ENCODE measurements at places on chromosomes 5 and 9.

- DNase-seq = no peak
Measured at GRCh38 chr9:75909776-75910175, 19.3 kb downstream of the PCSK5 start.

DNA sequence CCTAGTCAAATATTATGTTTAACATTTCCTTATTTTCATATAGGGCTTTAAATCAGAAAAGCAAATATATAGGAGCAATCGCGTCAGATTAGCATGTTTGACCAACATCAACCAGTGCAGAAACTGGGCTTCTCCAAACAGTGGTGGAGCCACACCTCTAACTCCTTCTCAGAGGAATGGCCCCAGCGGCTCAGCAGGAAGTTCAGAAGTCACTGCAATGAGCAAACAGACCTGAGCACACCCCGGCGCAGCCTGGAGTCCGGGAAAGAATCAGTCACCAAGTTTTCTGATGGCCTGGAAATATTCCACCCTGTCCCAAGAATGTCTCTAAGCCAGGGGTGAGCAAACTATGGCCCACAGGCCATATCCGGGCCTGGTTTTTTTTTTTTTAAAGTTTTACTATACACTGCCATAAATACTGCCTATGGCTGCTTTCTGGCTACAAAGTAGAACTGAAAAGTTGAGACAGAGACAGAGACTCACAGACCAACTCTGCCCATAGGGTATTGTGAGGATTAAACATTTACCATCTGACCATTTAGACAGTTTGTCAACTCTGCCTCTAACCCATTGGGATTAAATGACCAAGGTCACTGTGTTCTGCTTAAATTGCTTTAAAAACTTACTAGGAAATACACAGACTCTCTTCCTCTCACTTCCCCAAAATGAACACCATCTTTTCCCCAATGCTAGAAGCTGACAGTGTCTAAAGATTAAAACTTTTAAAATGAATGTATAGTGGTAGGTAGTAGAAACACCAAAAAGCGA lies 5.4 kb downstream of the GOLM1 start:
- DNase-seq = no peak

GRCh38 chr9:137029058-137029936 lies 1.3 kb upstream of the ABCA2 start:
- DNase-seq = peak; percentile 54

GRCh38 chr5:39116344-39117170 lies 42.4 kb upstream of the RICTOR start:
- no peak for DNase-seq

GRCh38 chr9:113293285-113293878 lies 9.8 kb downstream of the RNF183 start:
- no peak for DNase-seq

DNA sequence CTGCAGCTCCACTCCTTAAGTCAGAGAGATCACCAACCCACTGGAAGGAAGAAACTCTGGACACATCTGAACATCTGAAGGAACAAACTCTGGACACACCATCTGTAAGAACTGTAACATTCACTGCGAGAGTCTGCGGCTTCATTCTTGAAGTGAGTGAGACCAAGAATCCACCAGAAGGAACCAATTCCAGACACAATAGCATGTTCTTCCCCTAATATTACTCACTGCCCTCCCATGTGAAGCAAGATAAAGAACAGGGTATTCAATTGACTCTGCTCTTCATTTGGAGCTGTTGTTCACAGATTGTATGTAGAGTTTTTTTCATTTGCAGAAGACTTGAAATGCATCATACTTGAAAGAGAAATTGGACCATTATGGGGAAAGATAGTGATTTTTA lies 10.8 kb downstream of the SAXO1 start:
- DNase-seq = no peak

GRCh38 chr5:139363937-139364336 lies 19.2 kb downstream of the SLC23A1 start:
- DNase-seq = no peak

DNA sequence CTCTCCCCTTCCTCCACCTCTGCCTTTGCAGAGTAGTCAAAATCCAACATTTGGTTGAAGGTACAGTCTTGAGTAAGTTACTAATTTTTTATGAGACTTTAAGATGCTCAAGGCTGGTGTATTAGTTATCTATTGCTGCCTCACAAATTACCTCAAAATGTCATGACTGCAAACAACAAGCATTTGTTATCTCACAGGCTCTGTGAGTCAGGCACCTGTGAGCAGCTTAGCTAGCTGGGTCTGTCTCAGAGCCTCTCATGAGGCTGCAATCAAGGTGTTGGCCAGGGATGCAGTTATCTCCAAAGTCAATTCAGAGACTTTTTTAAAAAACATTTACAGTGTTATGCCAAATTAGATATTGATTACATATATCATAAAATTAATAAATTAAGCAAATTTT lies 371.3 kb upstream of the RGMB start:
- no peak for DNase-seq

DNA sequence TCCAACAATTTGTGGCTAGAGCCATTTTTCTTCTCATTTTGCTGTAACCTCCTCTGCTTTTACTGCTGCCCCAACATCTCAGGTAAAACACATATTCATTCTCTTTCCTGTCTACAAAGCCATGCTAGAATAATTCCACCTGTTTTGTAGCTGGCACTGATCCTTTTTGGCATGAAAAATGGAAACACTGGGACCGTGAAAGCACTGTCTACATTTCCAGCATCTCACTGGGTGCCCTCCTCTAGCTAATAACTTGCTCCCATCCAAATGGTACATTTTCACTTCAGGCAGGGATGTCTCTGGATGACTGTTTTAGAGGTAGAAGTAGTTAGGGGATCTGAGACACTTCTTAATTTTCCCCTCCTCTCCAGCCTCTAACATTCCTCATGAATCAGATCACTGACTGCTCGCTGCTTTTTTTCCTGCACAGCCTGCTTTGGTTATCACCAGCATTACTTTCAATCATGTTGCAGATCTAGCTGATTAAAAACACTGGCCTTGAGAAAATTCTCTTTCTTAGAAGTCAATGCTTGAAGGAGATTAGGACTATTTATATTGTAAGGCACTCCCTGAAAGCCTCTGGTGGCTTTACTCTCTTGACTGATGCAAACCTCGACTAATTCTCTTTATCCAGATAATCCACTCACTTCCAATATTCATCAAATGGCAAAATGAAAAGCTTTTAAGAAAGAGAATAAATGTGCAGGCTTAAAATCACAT lies 1312.6 kb upstream of the DMAC1 start:
- no peak for DNase-seq

- no peak for DNase-seq
Measured at GRCh38 chr5:8897316-8897715, 648.6 kb downstream of the SEMA5A start.

DNA sequence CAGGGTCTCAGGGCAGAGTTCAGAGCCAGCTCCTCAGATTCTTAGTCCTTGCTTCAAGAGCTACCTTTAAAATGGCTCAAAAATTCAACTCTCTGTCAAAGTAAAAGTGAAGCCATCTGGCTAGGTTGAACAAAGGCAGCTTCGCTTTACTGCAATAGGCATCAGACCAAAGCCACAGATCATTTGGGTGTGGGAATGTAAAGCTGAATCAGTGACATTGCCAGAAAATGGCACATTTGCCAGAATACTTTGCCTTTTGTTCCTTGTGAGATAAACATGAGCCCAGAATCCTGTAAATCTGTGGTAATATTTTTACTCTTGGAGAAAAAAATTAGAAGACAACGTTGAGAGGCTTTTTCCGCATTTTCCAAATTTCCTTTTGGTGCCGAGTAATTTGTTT lies 210.5 kb downstream of the PALM2AKAP2 start:
- DNase-seq = no peak

GRCh38 chr9:91560301-91560700 lies 136.7 kb upstream of the NFIL3 start:
- no peak for DNase-seq

DNA sequence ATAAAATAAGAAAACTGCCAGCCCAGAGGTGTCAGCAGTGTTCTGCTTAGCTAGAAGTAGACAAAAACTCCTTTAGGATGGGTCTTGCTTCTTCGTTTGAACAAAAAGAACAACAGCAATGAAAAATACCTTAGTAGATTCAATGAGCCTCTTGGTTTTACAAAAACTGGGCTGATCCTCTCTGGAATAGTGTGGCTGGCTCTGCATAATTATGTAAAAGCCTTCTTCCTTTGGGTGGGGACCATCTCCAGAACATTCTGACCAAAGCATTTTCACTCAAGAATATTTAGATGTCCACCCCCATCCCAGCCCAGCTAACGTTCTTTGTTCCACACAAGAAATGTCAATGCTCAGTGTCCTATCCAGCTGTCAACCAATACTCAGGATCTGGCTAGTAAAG lies 63.2 kb downstream of the LRSAM1 start:
- DNase-seq = no peak

GRCh38 chr9:88773627-88774244 lies 217.5 kb upstream of the S1PR3 start:
- no peak for DNase-seq

GRCh38 chr9:36118706-36119105 lies 17.8 kb upstream of the GLIPR2 start:
- no peak for DNase-seq

GRCh38 chr9:84374516-84374915 lies 34.0 kb upstream of the SLC28A3 start:
- no peak for DNase-seq

DNA sequence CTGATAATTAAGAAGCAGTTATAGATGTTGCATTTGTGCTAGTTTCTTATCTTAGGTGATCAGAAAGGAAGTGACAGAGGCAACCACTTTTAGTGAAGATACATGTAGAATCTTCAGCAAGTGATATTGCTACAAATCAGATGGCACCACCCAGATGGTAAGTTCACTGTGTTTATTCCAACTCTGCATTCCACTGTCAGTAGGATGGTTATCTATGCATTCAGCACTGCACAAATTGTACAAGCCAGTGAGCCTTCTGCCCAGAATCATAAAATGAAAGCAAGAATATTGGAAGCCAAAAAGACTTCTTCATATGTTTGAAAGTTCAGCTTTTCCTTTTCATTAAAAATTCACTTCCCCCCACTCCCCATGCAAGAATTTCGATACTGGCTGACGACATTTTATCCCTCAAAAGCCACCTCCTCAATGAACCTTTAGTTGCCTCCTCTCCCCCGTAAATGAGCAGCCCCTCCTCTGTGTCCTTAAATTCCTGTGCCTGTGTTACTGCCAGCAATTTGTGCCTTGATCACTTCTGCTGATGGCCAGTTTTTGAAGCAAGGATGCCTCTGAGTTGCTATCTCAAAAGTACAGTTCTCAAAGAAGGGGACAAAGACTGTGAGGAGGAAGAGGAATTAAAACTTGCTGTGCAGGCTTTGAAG lies 91.6 kb downstream of the ZSWIM6 start:
- DNase-seq = no peak

DNA sequence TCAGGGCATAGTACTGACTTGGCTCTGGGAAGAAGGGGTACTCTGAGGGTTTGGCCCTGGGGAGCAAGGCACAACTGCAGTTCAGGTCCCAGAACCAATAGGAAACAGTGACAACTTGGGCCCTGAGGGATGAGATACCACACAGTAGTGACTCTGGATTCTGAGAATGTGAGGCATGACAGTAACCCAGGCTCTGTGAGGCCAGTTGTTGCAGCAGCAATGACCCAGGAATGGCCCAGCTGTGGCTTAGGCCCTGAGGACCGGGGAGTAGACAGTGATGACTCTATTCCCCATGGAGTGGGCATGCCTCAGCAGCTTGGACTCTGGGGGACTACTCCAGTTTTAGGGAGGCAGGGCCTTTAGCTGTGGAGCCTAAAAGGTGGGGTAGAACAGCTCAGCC lies 21.5 kb upstream of the NFIL3 start:
- no peak for DNase-seq

DNA sequence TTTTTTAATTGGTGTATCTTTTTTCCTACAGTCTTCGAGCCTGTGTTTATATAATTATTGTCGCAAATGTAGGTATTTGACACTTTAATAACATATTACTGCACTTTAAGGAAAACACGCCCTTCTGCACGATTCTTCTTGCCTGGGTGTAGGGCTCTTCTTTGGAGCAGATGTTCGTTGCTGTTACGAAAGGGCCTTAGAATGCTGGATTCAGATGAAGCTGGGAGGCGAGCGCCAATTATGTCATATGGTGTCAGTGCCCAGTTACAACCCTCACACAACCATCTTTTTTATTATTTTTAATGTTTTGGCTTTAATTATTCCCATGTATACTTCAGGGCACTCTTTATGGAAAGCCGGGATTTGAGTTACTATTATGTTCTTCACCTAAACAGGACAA lies 553.0 kb downstream of the EBF1 start:
- no peak for DNase-seq

DNA sequence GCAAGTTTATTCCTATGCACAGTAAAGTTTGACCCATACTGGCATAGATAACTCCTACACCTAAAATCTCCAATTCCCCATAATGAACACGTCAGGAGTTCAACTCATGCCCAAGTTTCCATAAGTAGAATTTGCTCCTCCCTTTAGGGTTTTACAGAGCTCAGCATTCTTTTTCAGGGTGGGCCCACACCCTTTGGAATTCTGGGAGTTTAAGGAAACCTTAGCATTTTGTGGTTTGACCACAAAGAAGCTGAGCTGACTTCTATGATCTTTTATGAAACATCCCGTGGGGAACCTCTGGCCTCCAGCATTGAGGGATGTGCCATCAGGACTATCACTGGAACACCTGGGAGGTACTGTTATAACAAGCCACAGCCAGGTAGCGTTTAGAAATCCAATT lies 220.6 kb upstream of the MAP3K1 start:
- DNase-seq = no peak

DNA sequence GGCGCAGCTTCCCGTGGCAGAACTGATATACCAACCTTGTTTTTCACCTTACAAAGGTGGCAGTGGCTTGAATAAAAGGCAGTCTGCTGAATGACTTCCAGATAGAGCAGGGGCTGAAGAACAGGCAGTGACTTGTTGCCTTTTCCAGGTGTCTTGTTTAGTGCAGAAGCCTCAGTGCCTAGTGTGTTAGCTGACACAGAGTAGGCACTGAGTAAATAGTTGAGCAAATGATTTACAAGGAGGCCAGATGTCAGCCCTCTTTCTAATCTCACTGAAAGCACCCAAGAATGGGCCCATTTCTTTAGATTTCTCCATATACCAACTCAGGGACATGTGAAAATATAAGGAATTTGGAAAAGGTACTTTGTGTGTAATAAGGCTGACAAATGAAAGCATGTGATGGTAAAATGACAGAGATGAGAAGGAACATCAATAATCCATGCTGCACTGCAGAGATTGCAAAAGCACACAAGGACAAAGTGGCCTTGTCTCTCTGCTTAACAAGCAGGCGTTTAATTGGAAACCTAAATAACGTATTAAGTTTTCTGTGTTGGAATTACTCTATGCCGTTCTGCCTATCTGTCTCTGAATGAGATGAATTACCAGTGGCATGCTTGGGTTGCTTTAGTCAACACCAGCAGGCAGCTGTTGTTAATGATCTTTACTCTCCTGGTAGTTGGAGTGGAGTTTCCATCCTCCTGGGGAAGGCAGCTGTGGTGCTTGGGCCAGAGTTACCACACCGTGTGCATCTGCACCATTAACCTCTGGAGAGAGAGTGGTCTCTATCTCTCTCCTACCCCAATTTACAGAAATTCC lies 360.1 kb upstream of the C9orf72 start:
- DNase-seq = no peak

DNA sequence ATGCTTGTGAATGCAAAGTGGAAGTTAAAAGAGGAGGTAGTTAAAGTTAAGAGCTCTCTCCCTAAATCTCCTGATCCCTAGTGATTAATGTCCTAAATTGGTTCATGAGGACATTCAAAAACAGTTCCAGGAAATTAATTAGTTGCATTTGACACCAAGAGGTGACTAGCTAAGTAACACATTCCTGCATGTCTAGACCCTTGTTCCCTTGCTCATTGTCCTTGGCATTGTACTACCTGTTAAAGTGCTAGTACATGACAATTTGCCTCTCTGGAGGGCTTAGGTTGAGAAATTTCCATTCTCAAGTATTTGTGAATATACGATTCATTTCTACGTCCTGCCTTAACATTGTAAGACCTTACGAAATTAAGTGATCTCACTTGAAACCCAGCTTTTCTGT lies 278.6 kb upstream of the CDH10 start:
- DNase-seq = no peak

All from stimulated activated CD8-positive, alpha-beta memory T cell treated with anti-CD3 and anti-CD28 coated beads, Interleukin-4, amount 100 ng/mL, for 1 hour (primary cell).